ENCODE measurements at places on chromosomes 4 and X.
A peak's percentile ranks its signal among the peaks of the same experiment; 100 is the strongest.

DNA sequence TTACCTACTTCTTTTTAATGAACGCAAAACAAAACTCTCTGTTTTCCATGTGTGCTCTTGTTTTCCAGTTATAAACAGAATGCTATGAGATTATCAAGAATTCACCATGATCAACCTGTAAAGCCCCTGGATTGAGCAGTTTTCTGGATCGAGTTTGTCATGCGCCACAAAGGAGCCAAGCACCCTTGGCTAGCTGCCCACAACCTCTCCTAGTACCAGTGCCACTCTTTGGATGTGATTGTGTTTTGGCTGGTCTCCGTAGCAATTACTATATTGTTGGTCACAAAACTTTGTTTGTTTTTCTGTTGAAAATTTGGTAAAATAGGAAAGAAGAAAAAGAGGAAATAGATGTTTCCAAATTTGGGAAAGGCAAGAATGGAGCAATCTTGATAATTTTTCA, 51.1 kb downstream of the UGT2B7 start:
- DNase-seq, result no peak

GRCh38 chr4:76001700-76002099, 5.6 kb downstream of the CXCL9 start:
- DNase-seq, result no peak

GRCh38 chr4:178105242-178105641, 663.0 kb upstream of the AGA start:
- no peak for DNase-seq

GRCh38 chrX:124829930-124830329, 483.6 kb downstream of the SH2D1A start:
- DNase-seq, result no peak

DNA sequence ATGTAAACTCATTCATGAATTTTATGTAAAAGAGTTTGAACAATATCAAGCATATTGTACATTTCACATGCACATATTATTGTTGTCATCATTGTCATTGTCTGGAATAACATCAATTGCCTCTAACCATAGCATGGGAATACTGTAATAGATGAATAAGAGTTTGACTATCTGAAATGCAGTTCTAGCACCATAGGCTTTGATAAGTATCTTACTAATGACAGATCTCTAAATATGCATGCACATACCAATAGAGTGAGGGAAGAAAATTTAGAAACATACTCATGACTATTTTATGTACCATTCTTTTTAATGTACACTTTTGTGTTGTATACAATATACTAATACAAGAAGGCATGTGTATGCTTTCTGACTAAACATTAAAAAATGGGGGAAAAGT, 161.6 kb upstream of the SPRY1 start:
- DNase-seq, result no peak

GRCh38 chr4:120731561-120731960, 191.0 kb downstream of the PRDM5 start:
- DNase-seq, result no peak

DNA sequence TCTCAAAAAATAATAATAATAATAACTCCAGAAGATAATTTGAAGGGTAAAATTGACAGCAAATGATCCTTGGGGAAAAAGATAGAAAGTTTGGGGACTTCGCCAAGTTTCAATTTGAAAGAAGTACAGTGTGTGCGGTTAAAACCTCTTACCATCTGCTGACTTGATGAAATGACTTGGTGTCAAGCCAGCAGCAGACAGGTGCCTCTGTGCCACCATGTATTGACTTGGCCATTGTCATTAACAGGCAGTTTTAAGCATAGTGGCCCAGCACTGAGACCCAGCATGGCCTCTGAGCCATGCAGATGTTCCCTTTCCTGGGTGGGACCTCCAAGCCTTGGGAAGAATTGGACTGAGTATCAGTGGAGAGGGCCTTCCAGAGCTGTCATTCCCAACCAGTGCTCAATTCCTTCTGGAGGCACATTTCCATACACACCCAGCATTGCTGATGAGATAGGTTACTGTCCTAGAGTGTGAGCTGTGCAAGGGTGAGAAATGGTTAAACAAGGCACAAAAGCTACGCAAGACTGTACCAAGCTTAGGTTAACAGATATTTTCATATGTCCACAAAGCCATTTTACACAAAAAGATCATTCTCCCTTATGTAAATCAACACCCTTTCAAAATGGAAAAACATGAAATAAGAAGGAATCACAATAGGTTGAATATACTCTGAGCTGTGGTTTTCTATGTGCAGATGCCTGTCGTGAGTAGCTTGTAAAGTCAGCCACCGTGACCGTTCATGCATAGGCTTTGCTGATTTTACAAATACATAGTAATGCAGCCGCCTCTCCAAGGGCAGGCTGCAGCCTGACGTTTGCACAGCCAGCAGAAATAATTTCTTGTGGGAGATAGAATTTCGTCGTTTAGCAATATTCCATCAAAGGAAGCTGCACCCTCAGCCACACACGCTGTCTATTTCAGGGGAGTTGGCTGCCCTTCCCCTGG, 59.4 kb upstream of the FBXW7 start:
- DNase-seq, result no peak

DNA sequence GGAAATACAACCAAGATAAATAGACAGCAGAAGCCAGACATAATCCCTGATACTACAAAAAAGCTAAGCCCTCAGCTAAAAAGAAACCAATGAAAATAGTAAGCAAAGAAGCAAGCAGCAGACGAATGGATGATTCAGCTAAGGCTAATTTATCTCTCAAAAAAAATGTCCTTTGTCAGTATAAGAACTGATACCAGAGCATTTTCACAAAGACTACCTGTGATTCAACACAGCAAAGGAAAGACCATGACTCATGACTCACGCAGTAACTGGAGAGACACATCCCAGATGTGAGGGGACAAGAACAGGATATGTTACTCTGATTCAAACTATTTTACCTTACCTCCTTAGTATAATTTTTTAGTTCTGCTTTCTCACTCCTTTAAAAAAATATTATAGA, 22.7 kb upstream of the TMPRSS11F start:
- no peak for DNase-seq

GRCh38 chrX:353566-354535, 32.9 kb downstream of the PPP2R3B start:
- DNase-seq, result no peak

DNA sequence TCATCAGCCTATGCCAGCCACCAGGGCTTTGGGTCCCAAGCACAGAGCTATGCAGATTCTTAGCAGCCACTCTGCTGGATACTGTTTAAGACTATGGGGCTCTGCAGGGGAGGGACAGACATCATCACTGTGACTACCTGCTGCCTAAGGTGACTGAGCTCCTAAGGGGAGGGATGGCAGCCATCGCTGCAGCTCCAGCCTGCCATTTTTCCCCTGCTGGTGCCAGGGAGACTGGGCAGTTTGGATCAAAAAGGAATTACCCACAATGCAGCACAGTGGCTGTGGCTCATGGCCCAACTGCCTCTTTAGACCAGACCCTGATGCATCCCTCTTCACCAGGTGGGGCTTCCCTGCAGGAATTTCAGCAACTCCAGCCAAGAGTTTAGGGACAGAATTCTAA, 28.6 kb upstream of the INPP4B start:
- no peak for DNase-seq

GRCh38 chr4:62560858-62561257, 1360.7 kb downstream of the ADGRL3 start:
- DNase-seq, result no peak

GRCh38 chrX:74238771-74239170, 65.2 kb upstream of the ZCCHC13 start:
- no peak for DNase-seq

DNA sequence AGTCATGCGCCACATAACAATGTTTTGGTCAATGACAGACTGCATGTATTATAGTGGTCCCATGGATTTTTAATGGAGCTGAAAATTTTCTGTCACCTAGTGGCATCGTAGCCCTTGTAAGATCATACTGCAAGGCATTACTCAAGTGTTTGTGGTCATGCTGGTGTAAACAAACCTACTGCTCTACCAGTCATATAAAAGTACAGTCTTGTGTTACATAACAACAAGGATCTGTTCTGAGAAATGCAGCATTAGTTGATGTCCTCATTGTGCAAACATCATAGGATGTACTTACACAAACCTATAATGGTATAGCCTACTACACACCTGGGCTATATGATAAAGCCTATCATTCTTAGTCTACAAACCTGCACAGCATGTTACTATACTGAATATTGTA, 34.6 kb downstream of the COX18 start:
- no peak for DNase-seq

DNA sequence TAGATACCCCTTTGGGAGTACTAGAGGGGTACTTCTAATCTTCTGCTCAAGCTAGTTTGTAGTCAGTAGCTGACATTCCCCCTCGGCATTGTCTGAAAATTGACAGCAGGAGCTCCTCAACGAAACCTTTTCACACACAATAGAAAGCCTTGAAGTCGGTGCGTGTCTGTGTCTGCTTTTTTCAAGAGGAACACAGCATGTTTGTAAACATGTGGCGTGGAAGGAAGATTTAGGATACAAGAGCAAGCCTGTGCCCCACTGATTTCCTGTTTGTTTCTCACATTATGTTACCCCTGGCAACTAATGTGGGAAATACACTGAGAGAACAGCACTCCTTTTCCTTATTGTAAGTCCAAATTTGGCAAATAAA, 252.6 kb downstream of the ANKRD50 start:
- DNase-seq, result no peak

DNA sequence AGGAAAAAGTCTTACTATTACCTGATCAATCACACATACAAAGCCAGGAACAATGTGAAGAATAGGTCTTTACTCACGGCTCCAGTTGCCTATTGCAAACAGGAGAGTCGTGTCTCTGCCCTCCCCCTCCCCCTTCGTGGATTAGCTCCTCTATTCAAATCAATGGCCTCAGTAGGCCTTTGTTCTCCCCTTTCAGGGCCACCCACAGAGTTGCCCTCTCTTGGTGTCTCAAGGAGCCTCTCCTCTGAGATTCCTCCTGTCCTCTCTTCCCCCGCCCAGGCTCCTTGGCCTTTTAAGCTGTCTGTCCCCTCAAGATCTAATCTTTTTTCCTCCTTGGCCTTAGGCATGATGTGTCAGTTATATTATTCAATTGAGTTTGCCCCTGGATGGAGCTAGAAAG, 107.2 kb upstream of the NALF2 start:
- no peak for DNase-seq

GRCh38 chr4:114015444-114015899, 36.0 kb upstream of the ARSJ start:
- DNase-seq, result peak; percentile 61

GRCh38 chr4:56671860-56672259, 9.2 kb downstream of the HOPX start:
- DNase-seq, result no peak

DNA sequence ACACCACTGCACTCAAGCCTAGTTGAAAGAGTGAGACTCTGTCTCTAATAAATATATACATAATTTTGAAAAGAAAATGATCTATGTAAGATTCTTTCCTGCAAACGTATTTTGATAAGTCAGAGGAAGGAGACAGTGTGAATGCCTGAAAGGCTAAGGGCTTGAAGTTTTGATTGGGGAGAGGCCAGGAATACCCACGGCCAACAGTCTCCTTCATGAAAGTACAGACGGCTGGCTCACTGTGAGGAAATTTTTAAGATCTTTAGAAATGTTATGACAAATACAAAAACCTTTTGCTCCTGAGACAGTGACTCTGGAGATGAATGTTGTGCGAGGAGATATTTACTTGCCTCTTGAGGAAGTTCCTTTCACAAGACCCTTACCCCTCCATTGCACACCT, 111.4 kb upstream of the KLHL13 start:
- no peak for DNase-seq

DNA sequence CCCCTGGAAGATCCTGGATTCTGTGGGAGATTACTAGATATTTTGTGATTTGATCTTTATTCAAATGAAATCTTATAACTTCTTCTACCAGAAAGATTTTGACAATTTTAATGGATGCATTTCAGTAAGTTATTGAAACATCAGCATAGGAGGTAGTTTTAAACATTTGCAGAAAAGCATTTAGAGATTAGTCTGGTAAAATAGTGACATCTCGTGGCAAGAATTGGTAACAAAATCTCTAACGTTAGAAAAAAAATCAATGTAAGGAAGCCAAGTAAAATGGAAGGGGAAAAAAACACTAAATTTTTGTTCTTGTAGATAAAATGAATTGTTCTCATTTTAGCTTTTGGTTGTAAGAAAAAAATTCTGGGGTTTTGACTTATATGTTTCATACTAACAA, 73.3 kb downstream of the TASL start:
- DNase-seq, result peak; percentile 24

GRCh38 chrX:153873282-153874084, 12.5 kb downstream of the L1CAM start:
- DNase-seq, result no peak

DNA sequence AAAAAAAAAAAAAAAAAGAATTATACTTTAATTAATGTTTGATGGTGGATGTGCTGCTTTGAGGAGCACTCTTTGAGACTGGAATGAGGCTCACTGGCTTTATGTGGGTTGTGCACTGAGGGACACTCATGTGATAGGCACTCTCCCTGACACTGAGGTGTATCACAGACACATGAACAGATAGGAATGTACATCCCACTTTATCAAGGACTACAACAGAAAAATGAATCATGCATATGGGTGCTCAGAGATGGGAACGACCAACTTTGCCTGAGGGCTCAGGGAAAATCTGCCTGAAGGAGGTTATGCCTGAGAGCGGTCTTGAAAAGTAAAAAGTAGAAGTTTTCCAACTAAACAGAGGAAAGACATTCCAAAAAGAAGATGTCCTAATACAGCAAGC, 97.7 kb upstream of the RBPJ start:
- no peak for DNase-seq

DNA sequence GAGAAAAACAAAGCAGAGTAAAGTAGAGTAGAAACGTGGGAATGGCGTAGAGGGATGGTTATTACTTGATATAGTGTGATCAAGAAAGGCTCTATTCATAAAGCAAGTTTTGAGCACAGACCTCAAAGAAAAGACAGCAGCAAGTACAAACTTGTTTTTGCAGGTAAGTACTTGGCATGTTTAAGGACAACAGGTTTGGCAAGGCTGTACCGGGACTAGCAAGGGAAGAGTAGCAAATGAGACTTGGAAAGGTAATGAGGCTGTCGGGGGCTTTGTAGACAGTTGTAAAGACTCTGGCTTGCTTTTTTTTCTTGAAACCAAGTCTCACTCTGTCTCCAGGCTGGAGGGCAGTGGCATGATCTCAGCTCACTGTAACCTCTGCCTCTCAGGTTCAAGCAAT, 40.9 kb downstream of the NEK1 start:
- no peak for DNase-seq
